ENCODE measurements at places on chromosomes 3 and 15.
A peak's percentile ranks its signal among the peaks of the same experiment; 100 is the strongest.

GRCh38 chr3:142680710-142681109 lies 43.1 kb upstream of the TRPC1 start:
- DNase-seq: no peak

DNA sequence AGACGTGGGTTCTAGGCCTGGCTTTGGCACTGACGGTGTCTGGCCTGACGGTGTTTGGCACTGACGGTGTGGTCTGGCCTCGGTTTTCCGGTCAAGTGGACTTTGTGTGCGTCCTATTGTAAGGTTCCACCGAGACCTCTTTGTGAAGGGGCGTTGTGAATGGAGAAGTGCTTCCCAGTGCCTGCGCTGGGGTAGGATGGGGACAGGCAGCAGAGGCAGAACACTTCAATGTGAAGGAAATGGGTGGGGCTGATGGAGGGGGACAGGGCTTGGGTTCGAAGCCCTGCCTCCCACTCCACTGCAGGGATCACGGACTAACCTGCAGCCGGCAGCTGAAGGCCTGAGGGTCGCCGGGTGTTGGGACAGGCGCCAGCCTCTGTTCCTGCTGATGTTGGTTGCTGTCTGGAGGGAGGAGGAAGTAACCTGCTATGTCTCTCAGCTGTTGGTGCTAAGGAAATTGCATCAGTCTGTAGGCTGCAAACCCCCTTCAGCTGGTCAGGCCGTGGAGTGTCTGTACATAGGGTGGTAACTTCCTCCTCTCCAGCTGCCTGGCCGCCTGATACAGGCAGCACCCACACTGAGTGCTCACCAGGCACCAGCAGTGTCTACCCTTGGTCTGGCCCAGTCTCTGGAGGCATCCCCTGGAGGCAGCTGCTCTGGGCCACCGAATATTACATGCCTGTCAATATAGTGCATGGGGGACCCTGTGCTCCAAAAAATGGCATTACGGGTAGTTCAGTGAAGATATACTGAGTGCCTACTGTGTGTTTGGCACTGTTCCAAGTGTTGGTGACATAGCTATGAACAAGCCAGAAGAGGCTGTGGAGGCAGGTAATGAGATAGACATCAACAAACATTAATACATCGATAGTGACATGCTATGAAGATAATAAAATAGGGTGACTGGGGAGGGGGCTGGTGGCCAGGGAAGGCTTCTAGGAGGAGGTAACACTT lies 1.1 kb downstream of the TM6SF1 start:
- DNase-seq: peak; percentile 39

DNA sequence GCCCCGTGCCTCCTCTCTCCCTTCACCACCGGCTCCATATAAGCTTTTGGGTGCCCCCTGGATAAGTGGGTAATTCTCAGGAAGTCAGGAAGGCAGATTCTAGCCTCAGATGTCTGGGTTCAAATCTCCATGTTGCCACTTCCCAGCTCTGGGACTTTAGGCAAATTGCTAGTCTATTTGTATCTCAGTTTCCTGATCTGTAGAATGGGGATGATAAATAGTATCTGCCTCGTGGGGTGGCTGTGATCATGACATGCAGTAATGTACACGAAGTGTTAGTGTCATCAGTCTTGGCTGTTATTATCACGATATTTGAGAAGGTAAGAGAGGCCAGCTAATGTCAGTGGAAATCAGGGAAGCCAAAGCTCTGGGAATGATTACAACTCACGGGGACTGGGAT lies 43.3 kb downstream of the MUC4 start:
- DNase-seq: no peak

DNA sequence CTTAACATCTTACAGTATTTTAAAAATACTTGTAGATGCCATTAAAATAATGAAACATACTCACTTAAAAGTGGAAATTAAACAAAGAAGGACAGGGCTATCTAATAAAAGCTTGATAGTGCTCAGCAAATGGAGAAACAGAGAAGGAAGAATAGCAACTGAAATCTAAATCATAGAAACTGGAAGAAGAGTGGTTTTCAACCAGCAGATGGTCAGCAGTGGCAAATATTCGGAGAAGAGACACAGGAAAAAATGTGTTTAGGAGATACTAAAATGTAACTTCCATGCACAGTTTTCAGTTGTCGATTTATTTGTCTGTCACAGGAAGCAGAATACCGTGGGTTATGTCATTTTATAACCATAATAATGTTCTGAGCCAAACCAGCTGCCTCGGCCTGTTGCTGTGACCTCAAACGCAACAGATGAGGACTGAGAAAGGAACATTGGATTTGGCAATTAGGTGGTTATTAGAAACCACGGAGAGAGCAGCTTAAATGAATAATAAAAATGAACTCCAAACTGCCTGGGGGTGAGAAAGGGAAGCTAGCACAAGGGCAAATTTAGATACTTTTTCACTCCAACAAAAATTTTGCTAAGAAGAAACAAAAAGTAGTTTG lies 246.6 kb upstream of the KCNMB2 start:
- DNase-seq: no peak

GRCh38 chr3:150391161-150391560 lies 16.9 kb upstream of the TSC22D2 start:
- peak; percentile 57 for DNase-seq

DNA sequence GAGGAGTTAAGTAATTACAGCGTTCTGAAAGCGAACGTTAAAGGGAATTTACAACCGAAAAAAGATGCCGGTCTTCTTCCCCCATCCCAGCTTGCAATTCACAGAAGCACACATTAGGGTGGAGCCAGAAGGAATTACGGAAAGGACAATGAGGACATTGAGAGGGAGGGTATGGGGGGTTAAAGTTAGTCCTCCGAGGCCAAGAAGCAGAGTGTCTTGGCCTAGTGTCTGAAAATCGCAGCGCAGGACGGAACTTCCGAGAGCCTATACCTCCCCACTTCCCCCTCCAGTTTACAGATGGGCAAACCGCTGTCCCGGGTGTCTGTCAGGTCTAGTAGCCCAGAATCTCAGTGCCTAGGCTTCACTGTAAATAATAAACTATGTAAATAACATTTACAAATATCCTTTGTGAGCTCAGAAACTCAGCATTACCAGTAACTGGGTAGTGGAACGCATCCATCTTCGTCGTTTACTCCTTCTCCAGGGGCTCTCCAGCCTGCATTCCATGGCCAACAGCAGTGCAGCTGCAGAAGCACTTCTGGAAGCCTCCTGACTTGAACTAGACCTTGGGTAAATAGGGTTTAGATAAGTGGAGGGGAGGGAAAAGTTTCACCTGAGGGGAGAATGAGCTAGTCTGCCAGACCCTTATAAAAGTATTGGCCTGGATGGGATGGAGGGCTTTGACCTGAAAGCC lies 922 bp downstream of the ADPRH start:
- DNase-seq: no peak

- peak; percentile 36 for DNase-seq
These were observed 144.7 kb downstream of the TPRG1 start for GRCh38 chr3:189316296-189317019.

- no peak for DNase-seq
These were observed 168.1 kb upstream of the MYRIP start for GRCh38 chr3:39641274-39641673.

DNA sequence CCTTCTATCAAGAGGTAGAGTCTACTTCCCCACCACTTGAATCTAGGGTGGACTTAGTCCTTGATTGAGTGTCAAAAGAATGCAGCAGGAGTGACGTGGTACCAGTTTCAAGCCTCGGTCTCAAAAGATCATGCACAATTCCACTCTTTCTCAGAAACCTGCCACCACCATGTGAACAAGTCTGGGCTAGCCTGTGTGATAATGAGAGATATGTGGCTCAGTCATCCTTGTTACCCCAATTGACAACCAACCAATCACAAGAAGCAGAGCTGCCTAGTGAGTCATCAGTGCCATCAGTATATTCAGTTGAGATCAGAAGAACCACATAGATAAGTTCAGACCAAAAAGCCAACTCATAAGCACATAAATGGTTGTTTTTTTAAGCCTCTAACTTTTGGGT lies 374.5 kb downstream of the IL20RB start:
- DNase-seq: no peak

DNA sequence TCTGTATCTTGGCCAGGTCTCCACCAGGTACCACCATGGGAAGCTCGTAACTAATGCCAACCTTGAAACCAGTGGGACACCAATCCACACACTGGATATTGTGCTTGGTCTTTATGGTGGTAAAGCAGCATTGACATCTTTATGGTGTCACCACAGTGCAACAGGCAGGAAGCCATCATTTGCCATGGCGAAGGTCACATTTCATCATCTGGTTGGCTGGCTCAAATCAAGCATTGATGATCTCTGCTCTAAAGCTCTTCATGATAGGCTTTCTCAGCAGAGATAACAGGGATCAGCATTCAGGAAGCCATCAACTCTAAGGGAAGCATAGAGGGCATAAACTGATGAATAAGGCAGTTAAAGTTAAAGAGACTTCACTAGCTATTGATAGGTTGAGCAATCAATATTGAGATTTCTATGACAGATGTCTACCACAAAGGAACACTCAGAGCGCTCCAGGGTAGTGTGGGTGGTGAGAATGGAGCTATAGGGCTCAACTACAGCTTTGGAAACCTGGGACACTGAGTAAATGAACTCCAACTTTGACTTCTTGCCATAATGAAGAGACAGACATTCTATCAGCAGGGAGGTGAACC lies 54.1 kb upstream of the ACTC1 start:
- no peak for DNase-seq

- DNase-seq: no peak
These were observed 266.3 kb upstream of the NSMCE3 start for GRCh38 chr15:29535952-29536351.

DNA sequence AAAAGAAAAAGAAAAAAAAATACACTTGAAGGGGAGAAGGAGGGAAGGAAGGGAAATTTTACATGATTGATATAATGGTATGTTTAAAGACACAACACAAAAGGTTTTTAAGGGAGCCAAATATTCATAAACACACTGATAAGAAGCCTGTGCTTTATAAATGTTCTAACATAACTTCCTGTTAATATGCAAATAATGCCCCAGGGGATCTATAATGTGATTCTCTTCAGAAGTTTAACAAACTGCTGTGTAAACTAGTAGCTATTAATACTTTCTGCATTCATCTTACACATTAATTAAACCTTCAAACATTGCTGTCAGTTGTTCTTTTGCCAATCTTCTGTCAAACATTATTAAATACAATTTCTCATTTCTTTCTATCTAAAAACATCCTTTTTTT lies 231.6 kb downstream of the TJP1 start:
- no peak for DNase-seq

DNA sequence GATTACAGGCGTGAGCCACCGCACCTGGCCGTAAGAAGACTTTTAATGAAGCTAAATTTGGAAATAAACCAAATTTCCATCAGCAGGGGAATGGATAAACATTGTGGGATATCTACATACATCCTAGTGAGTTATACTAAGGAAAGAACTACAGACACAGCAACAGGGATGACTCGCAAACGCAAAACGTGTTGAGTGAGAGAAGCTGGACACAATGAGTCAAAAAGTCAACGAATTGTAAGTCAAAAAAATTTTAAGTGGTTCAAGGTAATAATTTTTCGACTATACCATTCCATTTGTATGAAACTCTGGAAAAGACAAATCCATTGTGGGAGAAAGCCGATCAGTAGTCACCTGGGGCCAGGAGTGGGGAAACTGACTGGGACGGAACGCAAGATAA lies 19.9 kb downstream of the PLA2G4F start:
- DNase-seq: no peak

DNA sequence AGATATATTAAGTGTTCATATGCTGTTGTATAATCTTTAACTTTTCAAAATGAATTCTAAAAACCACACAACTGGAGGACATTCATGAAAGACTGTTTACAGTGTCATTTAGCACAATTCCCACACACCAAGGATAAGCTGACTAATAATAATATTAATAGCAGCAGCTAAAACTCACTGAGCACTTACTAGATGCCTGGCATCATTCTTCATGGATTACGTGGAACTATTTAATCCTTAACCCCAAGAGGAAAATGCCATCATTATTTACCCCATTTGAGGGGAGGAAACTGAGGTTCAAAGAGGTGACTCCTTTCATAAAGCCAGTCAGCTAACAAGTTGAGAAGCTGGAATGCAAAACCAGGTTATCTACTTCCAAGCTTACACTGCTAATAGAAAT lies 77.0 kb downstream of the TMEM108 start:
- DNase-seq: no peak

GRCh38 chr3:25344670-25345069 lies 83.4 kb upstream of the RARB start:
- DNase-seq: no peak

GRCh38 chr3:125213946-125214542 lies 1.5 kb upstream of the SLC12A8 start:
- DNase-seq: peak; percentile 89

- no peak for DNase-seq
These were observed 152.8 kb downstream of the RBPMS2 start for GRCh38 chr15:64622410-64623260.

DNA sequence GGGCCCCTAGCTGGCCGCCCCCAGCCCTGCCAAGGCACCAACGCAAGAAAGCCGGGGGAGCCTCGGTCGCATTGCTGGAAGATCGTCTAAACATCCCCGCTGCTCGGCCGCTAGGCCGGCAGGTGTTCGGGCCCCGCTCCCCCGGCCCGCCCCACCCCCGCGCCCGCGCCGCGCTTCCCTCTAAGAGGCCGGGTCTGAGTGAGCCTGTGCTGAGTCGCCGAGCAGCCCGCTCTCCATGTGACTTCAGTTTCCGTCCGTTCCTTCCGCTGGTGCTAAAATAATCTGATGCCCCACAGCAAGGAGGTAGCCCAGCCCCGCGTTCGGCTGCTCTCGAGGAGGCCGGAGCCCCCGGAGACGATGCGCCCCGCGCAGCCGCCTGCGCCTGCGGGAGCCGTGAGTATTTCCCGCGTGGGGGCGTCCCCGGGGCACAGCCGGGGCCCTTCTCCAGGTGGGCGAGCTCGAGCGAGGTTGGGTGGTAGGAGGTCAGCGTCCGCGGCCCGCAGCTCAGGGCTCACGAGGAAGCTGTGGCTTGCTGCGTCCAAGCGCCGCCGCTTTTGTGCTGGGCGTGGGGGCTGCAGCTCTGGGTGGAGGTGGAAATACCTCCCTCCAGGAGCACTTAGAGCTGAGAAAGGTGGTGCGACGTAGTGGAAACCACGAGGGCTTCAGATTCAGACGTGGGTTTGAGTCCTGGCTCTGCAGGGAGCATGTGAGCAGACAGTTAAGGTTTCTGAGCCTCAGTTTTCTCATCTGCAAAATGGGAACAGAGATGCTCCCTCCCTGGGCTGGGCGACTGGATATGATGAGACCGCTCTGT lies at the start of gene NRROS:
TSS of gene NRROS (plus strand) at position 212 of the 814 bp plus-strand sequence. CDS start 14,846 bp downstream, outside the sequence.
- DNase-seq: peak; percentile 65

- no peak for DNase-seq
These were observed 49.1 kb downstream of the ZIC4 start for GRCh38 chr3:147356909-147357900.

GRCh38 chr3:43733459-43734384 lies 43.0 kb downstream of the ABHD5 start:
- DNase-seq: peak; percentile 76

DNA sequence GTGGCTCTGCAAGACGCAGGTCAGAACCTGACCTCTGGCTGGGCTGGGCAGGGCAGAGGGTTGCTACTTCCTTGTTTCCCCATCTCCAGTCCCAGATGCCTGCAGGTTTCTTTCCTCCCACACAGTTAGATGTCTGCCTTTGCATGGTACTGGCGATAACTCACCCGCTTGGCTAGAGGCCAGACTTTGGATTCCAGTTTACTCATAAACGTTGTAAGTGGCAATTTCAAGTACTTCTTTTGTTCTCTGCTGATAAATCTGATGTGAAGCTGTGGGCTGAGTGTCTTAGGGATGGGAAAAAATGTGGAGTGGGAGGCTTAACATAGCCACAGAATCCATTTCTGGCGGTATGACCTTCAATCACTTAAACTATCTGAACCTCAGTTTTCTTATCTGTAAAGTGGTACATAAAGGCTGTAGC lies 194.2 kb downstream of the EBLN2 start:
- peak; percentile 37 for DNase-seq

- DNase-seq: peak; percentile 26
These were observed 1.1 kb downstream of the MITF start for GRCh38 chr3:69740103-69741021.

- no peak for DNase-seq
These were observed 19.8 kb downstream of the IQSEC1 start for GRCh38 chr3:13053420-13053819.
